ENCODE measurements at places on chromosomes 12 and 14. TPM values are rescaled to one million over a fixed set of nuclear protein-coding genes. Genes with fewer than 3 reads are reported as not detected.

The CLEC7A gene
- total RNA-seq, result not detected

The ACOT6 gene
- total RNA-seq, result not detected

The SIX4 gene
- total RNA-seq, result 5.2 TPM

The OR11H7 gene
- total RNA-seq, result not detected

The PLEKHG7 gene
- not detected for total RNA-seq

The RFX4 gene
- total RNA-seq, result not detected

The EIF2S3B gene
- 0.93 TPM for total RNA-seq

The KRT85 gene
- not detected for total RNA-seq

The TMCC3 gene
- total RNA-seq, result 0.50 TPM

The SPIC gene
- not detected for total RNA-seq

The CFAP251 gene
- 8.7 TPM for total RNA-seq

The DHRS1 gene
- total RNA-seq, result 14.5 TPM

The TTC6 gene
- total RNA-seq, result not detected

The ANO4 gene
- total RNA-seq, result not detected

The ZNF219 gene
- total RNA-seq, result 3.5 TPM

The POLE2 gene
- total RNA-seq, result 10.3 TPM

The ASPG gene
- total RNA-seq, result not detected

The MMP14 gene
- 378 TPM for total RNA-seq

The ST8SIA1 gene
- 1.2 TPM for total RNA-seq

The RNFT2 gene
- 4.1 TPM for total RNA-seq

The HSP90AA1 gene
- 233 TPM for total RNA-seq

The POLE gene
- 19.8 TPM for total RNA-seq

The CHGA gene
- not detected for total RNA-seq

The P2RX2 gene
- not detected for total RNA-seq

The MAPKAPK5 gene
- total RNA-seq, result 27.4 TPM

The GPD1 gene
- total RNA-seq, result 0.44 TPM

The SRRM4 gene
- total RNA-seq, result not detected

The GDF3 gene
- total RNA-seq, result not detected

The SERPINA12 gene
- not detected for total RNA-seq

The OTOGL gene
- 1.6 TPM for total RNA-seq

The ALX1 gene
- total RNA-seq, result not detected

The LRRC43 gene
- 0.79 TPM for total RNA-seq

The CCDC198 gene
- 0.53 TPM for total RNA-seq

The RPGRIP1 gene
- not detected for total RNA-seq

The MBIP gene
- total RNA-seq, result 13.7 TPM

The KRT2 gene
- total RNA-seq, result not detected

The SART3 gene
- 96.2 TPM for total RNA-seq

The IFNG-AS1 gene
- total RNA-seq, result 0.26 TPM

The NFE2 gene
- total RNA-seq, result not detected

The REP15 gene
- total RNA-seq, result 2.7 TPM

The FGF6 gene
- not detected for total RNA-seq

The NRL gene
- total RNA-seq, result 0.79 TPM

The TCL1B gene
- total RNA-seq, result not detected

The SPTB gene
- total RNA-seq, result under 0.01 TPM

The ACRBP gene
- 0.25 TPM for total RNA-seq

The SOAT2 gene
- 0.26 TPM for total RNA-seq

The AKAP5 gene
- total RNA-seq, result 0.31 TPM

The PRB2 gene
- total RNA-seq, result not detected

The MEG3 gene
- total RNA-seq, result 146 TPM

The CRY1 gene
- 9.5 TPM for total RNA-seq

The NTF3 gene
- total RNA-seq, result 11.1 TPM

The PTPN6 gene
- total RNA-seq, result not detected

The NOXRED1 gene
- 0.12 TPM for total RNA-seq

The SMAGP gene
- 14.0 TPM for total RNA-seq

The ADCY4 gene
- total RNA-seq, result 2.6 TPM

The ACOT4 gene
- 0.53 TPM for total RNA-seq

The DBX2 gene
- not detected for total RNA-seq

The PRKD1 gene
- 18.0 TPM for total RNA-seq

The TAS2R19 gene
- total RNA-seq, result 6.0 TPM
